ENCODE measurements at places on chromosomes 1 and 21.
A peak's percentile ranks its signal among the peaks of the same experiment; 100 is the strongest.

- DNase-seq = no peak
Measured at GRCh38 chr1:245863566-245864184, 643.4 kb downstream of the SMYD3 start.

DNA sequence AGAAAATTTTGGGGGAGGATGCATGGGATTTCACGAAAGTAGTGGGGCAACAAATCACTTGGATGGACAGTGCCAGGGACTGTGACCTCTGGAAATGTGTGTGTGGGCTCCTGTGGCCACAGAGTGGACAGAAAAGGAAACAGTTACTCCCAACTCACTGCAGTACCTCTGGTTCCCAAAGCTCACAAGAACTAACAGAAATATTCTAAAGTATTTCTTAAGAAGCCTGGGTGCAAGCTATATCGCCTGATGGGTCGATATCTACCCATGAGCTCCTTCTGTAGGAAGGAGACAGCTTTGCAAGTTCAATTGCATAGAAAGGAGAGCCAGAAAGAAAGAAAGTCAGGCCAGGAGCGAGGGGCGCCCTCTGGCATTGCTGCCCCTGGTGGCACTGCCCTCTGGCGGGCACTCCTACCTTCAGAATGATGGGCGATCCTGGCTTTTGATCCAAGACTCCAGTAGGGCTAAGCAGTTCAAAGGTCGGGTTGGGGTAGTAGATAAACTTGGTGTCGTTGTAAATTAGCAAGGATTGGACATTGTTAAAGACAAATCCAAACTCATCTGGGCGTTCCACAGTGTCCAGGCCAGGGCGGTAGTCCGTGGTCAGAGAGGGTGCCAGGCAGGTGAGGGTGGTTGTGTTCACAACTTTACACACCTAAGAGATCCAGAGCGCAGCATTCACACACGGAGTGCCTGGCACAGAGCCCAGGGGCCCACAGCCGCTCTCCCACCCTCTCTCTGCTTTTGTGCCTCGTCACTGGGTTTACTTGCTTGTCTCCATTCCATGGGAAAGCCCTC lies 134.7 kb upstream of the CD34 start:
- no peak for DNase-seq

DNA sequence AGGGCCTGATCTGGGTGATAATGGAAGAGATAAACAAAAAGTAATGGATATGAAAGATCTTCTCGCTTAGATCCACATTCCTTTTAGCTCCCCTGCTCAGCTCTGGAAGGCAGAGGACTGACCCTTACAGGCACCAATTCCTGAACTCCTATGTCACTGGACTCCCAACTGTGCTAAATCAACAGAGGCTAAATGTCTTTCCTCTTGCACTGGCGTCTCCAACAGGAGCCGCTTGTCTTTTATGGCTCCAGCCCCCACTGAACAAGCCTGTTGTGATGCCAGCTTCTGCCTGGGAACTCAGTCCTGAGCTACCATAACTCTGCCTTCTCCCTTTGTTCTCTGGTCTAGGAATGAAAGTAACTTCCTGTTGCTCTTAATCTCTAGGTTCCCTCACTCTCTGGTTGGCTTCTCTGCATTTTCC lies 142.1 kb upstream of the COL11A1 start:
- DNase-seq = no peak

GRCh38 chr1:200128944-200129879 lies 101.7 kb downstream of the NR5A2 start:
- DNase-seq = peak; percentile 50

- no peak for DNase-seq
Measured at GRCh38 chr1:31228986-31229385, 10.7 kb downstream of the NKAIN1 start.

- no peak for DNase-seq
Measured at GRCh38 chr1:242005866-242006535, 7.1 kb upstream of the MAP1LC3C start.

GRCh38 chr1:18485227-18485626 lies 4.5 kb downstream of the KLHDC7A start:
- DNase-seq = no peak

GRCh38 chr1:51311826-51312225 lies 18.5 kb downstream of the TTC39A start:
- no peak for DNase-seq

DNA sequence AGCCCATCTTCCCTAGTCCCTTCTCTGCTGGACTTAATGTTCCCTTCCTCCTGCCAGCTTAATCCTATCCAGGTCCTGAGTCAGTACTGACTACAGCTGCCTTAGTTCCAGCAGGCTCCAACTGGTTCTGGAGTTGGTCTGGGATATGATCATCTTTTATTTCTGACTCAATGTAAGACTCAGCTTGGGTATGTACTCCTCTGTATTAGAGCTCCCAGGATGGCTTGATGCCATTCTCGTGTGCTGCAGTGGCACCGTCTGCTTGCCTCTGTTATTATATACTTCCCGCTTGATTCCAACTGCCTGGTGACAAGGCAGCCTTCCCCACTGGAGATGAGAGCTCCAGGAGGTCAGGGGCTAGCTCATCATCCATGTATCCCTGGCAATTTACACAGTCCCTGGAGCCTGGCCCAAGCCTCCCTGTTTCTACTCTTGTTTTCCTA lies 164.4 kb upstream of the DPT start:
- no peak for DNase-seq

GRCh38 chr1:191690931-191691330 lies 467.3 kb upstream of the RGS18 start:
- no peak for DNase-seq

DNA sequence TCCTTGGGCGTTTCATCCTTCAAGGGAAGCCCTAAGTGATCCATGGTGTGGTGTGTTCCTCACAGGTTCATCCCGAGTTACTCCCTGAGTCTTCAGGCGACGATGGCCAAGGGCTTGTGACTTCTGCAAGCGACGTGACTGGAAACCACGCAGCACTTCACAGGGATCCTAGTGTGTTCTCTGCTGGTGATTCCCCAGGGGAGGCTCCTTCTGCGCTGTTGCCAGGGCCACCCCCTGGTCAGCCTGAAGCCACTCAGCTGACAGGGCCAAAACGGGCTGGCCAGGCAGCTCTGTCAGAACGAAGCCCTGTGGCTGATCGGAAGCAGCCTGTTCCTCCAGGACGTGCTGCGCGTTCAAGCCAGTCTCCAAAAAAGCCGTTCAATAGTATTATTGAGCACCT lies 71.5 kb downstream of the VPS26C start:
- no peak for DNase-seq

GRCh38 chr1:173002891-173003838 lies 47.6 kb downstream of the TNFSF18 start:
- DNase-seq = no peak

- no peak for DNase-seq
Measured at GRCh38 chr1:78280626-78281025, 210.1 kb upstream of the PTGFR start.

- DNase-seq = no peak
Measured at GRCh38 chr1:162256287-162256686, 120.4 kb downstream of the SPATA46 start.

GRCh38 chr1:92915547-92915946 lies 45.7 kb downstream of the DIPK1A start:
- no peak for DNase-seq

DNA sequence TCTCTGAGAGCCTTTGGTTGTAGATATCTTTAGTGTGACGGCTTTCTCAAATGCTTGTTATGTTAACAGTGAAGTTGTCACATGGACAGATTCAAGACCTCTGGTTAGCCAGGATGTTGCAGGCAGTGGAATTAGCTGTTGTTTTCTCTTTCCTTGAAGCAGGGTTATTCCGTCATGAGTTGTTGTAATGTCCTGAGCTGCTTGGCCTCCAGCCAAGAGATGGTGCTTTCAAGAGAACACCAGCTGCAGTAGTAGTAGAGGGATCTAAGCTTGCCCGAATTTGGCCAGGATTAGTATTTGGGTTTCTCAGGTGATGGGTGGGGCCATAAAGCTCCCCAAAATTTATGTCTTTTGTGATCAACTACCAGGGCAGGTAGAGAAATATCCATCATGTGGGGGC lies 13.4 kb downstream of the KCNE1 start:
- DNase-seq = no peak

DNA sequence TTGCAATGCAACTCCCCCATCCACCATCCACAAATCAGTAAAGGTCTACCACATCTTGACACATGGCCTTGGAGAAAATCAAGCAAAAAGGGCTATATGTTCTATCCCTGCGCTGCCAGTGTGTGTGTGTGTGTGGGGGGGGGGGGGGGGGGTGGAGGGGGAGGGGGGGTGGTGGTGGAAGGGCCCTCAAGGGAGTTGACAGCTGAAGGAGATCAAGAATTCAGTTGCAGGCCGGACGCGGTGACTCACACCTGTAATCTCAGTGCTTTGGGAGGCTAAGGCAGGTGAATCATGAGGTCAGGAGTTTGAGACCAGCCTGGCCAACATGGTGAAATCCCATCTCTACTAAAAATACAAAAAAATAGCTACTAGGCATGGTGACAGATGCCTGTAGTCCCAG lies 37.6 kb upstream of the CLIC4 start:
- no peak for DNase-seq

DNA sequence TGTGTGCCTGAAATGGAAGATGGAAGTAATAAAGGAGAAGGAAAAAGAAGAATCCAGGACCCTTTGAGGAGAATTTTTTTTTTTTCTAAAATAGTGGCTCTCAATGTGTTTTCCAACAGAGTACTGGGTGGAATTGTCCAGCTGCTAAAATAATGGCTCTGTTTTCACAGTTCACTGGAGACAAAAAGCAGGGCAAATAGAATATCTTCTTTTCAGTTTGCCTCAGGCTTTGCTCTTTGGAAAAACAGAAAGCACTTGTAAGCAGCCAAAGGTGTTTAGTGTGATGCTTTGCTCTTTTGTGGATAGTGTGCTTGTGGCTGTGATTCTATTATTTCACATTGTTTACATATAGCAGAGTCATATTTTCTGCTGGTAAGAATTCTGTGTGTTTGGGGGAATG lies 77.4 kb upstream of the MROH9 start:
- no peak for DNase-seq

- DNase-seq = no peak
Measured at GRCh38 chr21:26105819-26106218, 64.8 kb downstream of the APP start.

GRCh38 chr1:43881415-43881814 lies 52.2 kb upstream of the ARTN start:
- no peak for DNase-seq

- peak; percentile 77 for DNase-seq
Measured at GRCh38 chr21:36909901-36910561, 56.4 kb downstream of the HLCS start.

DNA sequence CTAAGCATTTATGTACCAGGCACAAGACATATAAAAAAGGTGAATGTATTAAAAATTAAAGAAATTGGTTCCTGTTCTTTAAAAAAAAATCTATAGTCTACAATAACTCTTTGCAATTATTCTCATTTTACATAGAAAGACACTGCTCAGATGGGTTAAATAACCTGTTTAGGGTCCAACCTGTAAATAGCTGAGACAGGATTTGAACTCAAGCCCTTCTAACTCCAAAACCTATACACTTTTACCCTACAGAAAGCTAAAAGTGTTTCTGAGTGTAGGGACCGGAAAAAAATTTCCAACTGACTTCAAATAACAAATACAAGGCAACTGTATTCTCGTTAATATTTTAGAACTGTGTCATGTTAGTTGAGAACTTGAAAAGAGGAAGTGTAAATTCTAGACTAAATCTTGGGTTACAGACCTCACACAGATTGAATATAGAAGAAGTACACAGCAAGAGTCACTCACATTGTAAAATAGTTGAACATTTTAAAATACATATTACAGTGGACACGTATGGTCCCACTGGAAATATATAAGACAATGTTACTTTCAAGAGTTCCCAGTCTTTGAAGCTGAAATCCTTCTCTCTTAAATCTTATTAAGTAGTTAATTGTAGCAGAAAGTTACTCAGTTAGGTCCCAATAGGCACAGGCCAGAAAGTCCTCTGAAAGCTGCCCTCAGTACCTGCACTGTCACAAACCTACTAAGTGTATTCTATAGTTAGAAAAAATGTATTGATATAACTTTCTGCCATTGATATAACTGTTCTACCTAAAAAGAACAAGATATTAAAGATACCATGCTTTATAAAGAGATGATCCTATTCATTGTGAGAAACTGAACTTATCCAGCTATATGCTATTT lies 7.3 kb downstream of the EDEM3 start:
- no peak for DNase-seq

DNA sequence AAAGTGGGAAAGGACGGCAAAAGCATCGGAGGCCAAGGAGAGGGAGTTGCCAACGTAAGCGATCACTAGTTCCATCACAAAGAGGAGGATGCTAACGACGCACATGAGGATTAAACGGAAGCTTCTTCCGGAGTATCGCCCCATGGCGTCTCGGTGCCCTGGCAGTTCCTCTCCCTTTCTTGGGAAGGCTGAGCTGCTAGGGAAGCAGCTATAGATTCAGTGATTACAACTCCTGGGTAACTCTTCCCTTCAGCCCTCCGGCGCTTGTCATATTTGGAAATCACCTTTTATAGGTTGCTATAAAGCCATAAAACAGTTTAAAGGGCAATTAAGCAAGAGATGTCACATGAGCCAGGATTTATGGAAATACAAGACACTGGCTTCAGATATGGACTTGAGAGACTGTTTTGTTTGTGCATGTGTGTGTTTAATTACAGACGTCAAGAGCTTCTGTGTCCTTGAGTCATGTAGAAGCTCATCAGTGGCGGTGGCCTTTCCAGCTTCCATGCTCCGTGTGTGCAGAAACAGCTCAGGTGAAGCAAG lies 30.6 kb upstream of the SLC30A10 start:
- DNase-seq = no peak

- DNase-seq = no peak
Measured at GRCh38 chr1:195951313-195951712, 656.9 kb downstream of the KCNT2 start.

DNA sequence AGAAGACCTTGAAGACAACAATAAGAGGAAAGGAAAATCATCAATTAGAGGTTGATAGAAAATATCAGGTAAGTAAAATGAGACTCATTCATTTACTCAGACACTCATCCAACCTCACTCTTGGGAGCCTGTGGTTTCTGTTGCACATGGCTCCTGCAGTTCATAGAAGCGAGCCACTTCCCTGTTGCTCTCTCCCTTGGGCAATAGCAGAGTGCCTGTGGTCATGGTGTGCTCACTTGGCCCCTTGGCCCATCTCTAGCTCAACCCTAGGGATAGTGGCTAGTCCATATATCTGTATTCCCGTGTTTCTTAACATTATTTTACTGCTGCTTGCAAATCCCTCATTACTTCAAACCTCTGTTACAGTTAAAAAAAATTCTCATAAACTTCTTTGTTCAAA lies 368.6 kb downstream of the PTPRC start:
- peak; percentile 32 for DNase-seq

DNA sequence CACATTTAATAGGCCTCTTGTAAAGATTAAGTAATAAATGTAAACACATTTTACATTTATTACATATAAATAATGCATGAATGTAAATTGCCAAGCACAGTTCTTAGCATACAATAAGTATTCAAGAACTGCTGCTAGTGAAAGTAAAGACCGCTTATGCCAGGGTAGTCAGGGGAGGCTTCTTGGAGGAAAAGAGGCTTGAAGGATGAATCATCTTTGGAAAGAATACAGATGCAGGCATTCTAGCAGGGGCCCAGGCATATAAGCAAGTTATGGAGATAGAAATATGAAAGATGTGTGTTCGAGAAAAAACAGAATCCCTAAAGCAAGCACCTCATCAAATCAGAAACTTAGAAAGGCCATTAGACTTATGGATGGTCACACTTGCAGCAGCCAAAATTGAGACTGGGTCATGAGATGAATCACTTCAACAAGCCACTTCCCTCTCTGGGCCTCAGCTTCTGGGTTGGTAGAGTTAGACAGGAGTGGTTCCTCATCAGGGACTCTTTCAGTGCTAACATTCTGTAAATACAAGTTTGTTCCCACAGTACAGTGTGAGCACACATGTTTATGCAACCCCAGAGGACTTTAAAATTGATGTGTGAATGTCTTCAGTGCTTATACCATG lies 79.8 kb upstream of the ROR1 start:
- no peak for DNase-seq
